ENCODE measurements at places on chromosomes 5 and 9.

DNA sequence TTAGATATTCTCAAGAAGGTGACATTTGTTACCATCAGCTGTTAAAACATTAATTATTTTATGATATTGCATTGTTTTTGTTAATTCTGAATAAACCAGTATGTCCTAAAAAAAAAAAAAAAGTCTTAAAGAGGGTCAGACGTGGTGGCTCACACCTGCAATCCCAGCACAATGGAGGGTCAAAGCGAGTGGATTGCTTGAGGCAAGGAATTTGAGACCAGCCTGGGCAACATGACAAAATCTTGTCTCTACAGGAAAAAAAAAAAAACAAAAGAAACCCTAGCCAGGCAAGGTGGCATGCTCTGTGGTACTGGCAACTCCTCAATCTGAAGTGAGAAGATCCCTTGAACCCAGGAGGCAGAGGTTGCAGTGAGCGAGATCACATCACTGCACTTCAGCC lies 46.8 kb downstream of the CYLC2 start:
- DNase-seq: no peak

- no peak for DNase-seq
Observed at GRCh38 chr9:91301161-91301560, 60.6 kb downstream of the AUH start.

DNA sequence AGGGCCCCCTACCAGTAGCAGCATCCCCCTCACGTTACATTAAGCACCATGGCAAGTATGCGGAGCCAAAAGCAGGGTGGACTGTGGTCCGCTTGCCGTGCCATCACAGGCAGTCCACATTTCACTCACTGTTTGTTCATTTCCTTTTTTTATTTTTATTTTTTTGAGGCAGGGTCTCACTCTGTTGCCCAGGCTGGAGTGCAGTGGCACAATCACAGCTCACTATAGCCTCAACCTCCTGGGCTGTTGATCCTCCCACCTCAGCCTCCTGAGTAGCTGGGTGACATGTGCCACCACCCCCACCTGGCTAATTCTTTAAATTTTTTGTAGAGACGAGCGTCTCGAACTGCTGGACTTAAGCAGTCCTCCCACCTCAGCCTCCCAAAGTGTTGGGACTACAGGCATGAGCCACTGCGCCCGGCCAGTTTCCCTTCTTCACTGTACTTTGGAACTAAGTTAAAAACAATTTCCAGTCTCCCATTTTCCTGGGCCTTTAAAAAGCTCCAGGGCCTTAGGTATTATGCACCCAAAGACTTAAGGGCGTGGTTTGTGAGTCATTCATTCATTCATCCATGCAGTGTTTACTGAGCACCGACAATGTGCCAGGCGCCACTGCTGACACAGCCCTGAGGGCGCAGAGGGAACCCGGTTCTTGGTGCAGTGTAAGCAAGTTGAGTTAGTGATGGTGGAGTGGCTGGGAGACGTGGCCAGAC lies 19.9 kb downstream of the PRRX2 start:
- DNase-seq: no peak

- no peak for DNase-seq
Observed at GRCh38 chr9:127962278-127962677, 18.5 kb downstream of the EEIG1 start.

DNA sequence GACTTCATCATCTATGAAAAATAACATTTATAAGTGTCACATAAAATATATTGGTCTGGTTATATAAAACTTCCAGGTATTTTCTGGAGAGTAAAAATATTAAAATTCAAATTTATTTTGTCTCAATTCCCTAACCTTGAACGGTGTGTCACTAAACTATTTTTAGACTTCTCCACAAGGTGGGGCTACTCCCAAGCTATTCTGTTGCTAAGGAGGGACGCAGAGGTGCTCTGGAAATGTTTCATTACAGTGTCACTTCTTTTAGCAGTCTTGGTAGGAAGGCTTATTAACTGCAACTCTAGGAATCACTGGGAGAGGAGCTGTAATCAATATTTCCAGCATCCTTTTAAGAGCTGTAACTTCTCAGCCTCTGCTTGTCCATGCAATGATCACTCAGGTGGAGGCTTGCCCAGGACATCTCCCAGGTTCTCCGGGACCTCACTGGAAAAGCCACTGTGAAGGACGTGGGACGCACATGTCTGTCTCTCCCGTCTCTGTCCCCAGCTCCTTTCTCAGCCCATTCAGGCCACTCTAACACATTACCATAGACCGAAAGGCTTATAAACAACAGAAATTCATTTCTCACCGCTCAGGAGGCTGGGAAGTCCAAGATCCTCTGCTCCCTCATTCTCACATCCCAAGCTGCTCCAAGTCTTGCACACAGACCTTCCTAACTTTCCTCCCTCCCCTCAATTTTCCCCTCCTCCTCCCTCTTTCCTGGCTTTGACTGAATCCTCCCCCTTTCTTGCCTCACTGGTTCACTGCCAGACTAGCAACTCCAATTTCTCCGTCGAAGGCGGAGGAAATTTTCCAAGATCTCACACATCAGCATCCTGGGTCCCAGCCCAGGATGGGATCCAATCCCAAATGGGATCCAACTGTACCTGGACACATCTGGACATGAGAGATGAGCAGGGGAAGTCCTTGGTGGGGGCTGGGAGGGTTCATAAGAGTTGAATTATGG lies 32.7 kb upstream of the DNAH5 start:
- no peak for DNase-seq

- DNase-seq: peak; percentile 49
Observed at GRCh38 chr9:130662970-130663257, 1.5 kb upstream of the PRDM12 start.

DNA sequence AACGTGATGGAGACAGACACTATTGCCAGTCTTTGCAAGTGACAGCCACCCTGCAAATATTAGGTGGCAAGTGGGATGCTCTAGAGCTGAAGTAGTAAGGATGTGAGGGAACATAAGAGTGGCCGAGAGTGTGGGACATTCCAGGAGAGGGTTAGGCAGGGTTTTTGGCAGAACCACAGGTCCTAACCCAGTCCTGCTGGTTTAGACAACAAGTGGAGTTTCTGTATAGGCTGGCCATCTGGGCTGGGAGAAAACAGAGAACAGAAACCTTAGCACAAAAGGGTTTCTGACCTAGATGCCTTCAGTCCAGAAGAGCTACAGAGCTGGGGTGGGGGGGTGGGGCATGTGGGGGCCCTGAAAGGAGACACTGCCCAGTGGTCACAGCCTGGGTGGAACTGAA lies 107.4 kb downstream of the TMEM174 start:
- DNase-seq: no peak

- DNase-seq: no peak
Observed at GRCh38 chr9:94922098-94922607, 195.7 kb downstream of the AOPEP start.

GRCh38 chr5:66851306-66851705 lies 255.1 kb downstream of the MAST4 start:
- DNase-seq: no peak

GRCh38 chr9:82555431-82556051 lies 507.4 kb downstream of the RASEF start:
- DNase-seq: no peak

GRCh38 chr5:138755084-138755748 lies 2.0 kb downstream of the CTNNA1 start:
- DNase-seq: no peak

DNA sequence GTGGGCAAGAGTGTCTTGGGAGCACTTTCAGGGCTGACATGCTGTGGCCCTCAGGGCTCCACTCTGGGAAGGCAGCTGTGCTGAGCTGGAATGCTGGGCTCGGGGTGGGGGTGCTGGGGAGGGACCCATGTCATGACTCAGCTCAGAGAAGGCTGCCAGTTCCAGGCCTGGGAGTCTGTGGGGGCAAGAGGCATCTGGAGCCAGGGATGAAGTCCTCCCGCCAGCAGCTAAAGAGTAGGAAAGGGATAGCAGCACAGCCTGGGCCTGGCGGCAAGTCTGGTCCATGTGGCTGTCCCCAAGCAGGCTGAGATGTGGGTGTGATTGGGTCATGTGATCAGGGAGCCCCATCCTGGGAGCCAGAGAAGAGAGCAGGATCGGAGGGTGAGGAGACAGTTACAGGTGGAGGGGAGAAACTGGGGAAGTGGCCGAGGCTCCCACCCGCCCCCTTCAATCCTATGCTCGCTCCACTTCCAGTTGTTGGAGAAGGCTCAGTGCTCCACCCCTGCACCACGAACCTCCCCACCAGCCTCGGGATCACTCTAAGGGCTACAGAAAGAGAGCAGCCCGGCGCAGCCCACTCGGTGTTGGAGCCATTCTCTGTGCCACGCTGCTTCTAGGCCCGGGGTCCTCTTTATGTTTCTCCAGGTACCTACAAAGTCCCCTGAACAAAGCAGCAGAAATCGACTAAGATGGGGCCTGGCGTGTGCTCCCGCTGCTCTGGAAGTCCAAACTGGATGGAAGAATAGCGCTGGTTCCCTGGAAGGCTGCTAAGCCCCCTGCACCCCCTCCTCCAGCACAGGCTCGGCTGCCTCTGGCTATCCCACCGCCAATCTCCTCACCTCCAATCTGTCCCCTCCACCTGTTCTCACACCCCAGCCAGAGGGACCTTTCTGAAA lies 12.0 kb downstream of the PDGFRB start:
- DNase-seq: no peak

DNA sequence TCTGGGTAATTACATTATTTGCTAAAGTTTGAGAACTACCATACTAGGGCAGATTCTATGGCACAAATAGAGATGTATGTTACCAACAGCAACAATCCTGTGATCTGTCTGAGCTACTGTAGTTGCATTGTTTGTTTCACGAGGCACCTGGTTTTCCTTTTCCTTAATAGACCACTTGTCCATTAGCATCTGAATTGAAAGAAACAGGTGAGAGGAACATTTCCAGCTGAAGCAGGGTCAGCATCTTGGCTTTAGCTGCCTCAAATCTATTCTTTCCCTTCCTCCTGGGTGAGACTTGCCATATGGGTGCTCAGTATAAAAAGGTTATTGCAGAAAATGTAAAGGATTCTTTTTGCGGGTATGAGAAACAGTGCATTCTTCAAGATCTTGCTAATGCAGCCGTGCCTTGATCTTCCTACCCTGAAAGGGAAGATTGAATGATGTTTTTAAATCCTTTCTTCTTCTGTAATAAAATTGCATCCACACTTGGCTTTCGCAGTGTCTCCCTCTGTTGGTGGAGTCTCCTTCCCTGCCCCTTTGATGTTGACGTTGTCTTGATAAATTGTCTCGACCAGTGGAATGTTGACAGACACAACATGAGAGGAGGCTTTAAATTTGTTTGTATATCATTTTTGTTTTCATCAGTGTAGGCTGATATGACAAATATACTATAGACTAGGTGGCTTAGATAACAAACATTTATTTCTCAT lies 118.0 kb upstream of the BRINP1 start:
- DNase-seq: no peak

DNA sequence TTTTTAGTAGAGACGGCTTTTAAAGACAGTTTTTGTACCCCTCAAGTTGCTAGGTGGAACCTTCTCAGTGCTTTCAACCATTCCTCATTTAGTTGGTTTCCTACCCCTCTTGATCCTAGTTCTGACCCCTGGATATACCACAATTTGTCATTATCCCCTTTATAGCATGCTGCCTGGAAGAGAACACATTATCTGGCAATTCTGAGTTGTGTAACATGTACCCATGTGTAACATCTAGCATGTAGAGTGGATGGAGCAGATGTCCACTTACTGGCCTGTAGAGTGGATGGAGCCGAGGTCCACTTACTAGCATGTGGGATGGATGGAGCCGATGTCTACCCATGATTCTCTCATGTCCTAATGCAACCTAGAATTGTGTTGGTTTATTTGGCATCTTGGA lies 7.5 kb downstream of the SLC36A1 start:
- DNase-seq: no peak

- DNase-seq: peak; percentile 60
Observed at GRCh38 chr5:141835928-141836670, 42.1 kb downstream of the PCDH1 start.

DNA sequence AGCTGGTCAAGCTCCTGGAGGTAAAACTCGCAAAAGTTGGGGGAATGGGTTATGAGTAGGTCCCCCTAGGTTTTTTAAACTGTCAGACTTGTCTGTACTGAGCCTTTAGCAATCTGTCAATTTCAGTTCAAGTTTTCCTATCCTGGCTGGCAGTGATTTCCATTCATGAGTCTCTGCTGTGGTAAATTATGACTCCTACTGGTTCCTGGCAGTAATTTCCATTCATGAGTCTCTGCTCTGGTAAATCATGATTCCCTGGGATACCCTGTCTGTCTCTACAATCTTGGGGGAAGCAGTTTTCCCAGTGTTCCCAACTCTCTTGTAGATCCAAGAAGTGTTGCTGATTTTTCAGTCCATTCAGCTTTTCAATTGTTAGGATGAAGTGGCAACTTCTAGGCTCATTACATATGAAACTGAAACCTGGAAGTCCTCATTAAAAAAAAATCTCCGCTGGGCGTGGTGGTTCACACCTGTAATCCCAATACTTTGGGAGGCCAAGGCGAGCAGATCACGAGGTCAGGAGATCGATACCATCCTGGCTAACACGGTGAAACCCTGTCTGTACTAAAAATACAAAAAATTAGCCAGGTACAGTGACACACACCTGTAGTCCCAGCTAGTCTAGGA lies 91.3 kb upstream of the GPBP1 start:
- no peak for DNase-seq

- DNase-seq: no peak
Observed at GRCh38 chr9:114473447-114473801, 31.8 kb downstream of the WHRN start.

GRCh38 chr9:89817151-89817950 lies 212.5 kb downstream of the GADD45G start:
- DNase-seq: no peak

DNA sequence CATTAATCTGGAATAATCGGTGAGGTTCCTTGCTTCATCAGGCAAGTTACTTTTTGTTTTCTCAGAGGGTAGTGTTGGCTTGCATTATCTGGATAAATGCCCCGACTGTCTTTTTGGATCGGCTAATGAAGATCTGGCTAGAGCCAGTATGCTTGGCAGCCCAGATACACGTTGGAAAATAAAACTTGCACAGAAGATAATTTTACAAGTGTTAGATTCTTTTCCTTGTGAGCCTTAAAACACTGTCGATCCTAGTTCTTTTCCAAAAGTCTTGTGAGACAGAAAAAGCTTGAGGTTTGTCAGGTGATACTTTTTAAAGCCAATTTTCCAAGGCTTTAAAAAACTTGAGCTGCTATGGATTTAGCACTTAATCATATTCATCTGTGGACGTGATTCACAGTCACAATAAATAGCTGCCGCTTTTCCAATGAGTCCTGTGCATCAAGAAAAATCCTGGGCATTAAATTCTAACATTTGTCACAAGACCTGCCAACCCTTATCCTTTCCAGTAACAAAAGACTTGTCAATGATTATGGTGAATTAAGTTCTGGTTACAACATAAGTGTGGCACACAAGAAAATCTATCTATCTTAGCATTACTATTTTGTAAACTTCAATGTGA lies 68.5 kb downstream of the PRLR start:
- no peak for DNase-seq

Data from H9 (cell line).